NCI-H2081 treated with DMSO at 0.1 percent for 48 hours (cell line): ENCODE measurements at places on chromosomes 4 and X.

DNA sequence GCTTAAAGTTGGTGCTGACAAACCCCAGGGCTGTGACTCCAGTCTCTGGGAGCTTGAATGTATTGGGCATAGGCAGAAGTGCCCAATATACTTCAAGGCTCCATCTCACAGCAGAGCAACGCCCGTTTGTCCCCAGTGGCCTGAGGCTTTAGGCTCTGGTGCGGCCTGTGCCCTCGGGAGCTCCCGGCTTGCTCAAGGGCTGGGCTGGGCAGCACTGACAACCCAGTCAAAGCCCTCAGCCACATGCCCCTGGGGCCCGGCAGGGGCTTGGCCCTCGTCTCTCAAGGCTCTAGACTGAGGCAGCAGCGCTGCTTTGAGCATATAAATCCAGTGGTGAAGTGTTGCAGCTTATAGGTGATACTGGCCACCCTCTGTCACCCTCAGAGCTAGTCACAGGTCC, 203.7 kb downstream of the AFAP1 start:
- DNase-seq, result no peak

DNA sequence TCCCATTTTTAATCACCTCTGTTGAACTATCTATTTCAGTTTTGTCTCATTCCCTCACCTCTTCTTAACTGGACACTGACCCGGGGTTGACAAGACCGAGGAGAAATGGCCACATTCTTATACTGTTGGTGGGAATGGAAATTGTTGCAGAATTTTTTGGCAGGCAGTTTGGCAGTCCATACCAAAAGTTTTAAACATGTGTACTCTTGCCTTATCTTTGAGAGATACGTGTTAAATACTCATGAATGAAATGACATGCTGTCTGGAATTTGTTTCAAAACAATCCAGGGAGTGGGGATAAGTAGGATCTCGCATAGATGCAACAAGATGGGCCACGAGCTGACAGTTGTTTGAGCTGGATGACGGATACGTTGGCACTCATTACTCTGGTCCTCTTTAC, 12.1 kb downstream of the FGFBP1 start:
- DNase-seq, result no peak

DNA sequence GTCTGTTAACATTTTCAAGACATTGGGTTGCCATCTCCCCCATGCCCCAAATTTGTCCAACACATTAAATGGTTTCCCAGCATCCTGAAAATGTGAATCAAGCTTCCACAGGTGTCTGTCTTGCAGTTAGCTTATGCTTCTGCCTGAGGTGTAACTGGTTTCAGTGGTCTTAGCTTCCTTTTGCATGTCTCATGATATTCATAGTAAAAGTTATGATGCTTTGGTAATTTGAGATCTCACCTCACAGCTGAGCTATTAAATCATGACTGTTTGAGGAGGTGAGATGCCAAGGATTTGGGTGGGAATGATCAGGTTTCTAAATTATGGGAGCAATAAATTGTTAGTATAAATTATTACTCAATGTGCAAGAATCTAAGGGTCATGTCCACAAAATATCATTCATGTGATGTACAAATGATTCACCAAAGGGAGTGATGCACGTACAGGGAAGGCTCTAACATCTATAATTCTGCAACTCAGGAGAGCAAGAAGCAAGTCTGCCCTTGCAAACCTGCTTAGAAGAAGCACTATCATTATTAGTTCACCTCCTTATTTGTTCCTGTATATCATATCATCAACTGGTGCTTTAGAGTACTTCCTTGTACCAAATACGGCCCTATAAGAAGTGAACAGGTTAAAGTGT, 17.1 kb upstream of the RAI2 start:
- no peak for DNase-seq

DNA sequence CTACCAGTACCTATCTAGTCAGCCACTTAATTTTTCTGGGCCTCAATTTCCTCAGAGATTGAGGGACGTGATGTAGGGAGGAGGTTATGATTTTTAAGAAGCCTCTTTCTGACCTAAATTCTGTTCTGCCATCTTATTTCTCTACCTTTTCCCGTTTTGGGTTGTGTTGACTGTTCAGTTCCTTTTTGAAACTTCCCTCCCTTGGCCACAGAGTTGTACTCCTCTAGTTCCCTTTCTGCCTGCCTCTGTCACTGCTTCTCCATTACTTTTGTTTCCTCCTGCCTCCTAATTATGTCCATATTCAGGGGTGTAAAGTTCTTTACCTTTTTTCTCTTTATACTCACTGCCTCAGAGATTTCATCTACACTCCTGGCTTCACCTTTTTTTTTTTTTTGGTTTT, 25.4 kb downstream of the CLCN5 start:
- no peak for DNase-seq

DNA sequence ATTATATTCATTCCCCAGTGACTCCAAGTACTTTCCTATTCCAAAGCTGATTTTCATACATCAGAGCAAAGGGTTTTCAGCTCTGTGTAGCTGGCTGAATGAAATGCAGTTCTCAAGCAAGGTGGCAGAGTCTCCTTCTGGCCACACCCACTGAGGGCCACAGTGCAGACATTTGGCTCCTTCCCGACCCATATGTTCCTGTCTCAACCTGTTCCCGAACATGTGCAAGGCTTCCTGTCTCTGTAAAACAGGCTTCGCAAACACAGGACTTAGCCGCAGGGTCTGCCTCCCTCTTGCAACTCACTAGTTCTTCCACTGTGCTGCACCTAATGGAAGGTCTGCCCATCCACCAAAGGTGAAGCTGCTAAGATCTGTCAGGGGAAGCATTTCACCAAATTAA, 249.2 kb downstream of the MID1IP1 start:
- no peak for DNase-seq

DNA sequence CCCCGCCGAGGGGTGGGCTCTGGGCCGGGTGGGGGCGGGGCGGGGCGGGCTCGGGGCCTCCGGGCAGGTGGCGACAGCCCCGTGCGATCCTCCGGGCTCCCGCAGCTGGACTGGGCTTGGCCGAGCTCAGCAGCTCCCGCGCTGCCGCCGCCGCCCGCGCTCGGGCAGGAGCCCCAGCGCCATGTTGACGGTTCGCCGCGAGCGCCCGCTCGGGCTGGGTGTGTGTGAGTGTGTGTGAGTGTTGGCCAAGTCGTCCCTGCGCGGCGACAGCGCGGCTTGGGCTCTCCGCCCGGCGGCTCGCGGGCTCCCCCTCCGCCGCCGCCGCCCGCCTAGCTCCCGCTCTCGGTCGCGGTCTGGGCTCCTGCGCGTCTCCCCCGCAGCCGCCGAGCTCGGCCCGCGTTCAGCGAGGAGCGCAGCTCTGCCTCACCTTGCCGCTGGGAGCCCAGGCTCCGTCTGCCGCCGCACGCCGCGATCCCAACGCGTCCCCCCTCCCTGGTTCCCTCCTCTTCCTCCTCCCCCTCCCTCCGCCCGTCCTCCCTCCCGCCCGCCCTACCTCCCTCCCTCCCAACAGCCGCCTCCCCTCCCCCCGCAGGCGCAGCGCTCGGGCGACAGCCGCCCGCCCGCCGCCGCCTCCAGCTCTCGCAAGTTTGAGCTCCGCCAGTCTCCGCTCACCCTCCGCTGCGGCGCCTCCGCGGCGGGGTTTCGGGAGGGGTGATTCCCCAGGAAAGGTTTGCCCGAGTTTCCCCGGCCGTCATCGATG, at the start of gene BCOR:
TSS of gene BCOR (minus strand) at position 455 of the 760 bp plus-strand sequence. CDS start 20,029 bp downstream, outside the sequence.
- no peak for DNase-seq

DNA sequence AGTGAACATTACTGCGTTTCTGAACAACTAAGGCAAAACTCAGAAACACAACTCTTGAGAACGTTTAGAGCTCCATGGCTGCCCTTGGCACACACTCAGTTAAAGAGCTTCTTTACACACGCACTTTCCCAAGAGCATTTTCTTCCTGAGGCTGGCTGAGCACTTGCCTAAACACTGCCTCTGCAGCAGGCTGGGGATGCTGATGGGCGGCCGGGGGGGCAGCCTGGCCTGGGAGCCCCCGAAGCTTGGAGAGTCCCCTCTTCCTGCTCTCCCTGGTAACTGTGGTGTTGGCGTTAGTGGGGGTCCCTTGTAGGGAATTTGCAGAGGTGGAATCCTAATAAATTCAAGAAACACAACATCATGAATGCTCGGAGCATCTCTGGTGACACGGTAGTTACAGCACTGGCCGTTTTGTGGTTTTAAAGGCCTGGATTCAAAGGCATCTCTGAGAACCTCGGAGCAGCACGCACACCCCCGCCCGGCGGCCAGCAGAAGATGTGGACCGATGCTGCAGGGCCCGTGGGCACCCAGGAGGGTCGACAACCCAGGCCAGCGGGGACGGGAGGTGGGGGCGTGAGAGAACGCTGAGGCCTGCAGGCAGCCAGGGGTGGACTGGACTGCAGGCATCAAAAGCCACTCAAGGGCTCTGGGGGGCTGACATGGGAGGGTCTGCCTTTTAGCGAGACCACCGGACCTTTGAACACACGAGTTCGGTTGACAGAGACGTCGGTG, 45.4 kb downstream of the FGFRL1 start:
- no peak for DNase-seq

DNA sequence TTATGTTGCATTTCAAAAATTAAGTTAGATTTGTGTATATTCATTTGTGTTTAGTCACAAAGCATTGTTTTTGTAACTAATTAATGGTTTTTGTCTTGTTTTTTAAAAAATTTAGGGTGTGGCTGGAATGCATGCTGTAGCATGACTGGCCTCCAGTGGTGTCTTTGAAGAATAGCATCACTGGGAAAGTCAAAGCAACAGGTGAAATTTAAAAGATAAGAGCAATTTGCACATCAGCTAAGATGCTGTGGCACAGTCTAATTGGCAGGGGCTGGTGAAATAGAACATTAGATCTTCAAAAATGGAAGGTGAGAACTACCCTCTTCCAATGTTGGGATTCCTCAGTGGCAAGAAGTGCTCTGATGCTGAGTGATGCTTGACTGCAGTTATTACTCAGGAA, 45.3 kb downstream of the ANK2 start:
- DNase-seq, result no peak

DNA sequence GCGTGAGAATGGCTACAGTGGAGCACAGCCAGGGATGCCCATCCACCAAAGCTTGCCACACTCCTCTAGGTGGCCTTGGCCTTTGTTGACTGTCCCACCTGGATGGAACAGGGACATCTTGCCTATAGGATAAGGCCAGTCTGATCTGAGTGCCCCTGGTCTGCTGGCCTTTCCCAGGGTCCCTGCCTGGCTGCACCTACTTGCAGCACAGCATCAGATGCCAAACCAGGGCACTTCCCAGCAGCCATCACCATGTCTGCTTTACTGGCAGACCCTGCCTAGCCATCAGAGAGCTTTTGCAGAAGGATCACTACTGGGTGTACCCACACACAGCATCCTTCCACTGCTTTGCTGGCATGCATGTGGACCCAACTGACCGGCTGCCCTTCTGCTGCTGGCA, 143.2 kb downstream of the GABRA3 start:
- DNase-seq, result no peak

- no peak for DNase-seq
These were observed 1064.4 kb downstream of the PCDH7 start for GRCh38 chr4:31784558-31784957.

GRCh38 chr4:70992391-70992881, 1.0 kb upstream of the DCK start:
- no peak for DNase-seq

DNA sequence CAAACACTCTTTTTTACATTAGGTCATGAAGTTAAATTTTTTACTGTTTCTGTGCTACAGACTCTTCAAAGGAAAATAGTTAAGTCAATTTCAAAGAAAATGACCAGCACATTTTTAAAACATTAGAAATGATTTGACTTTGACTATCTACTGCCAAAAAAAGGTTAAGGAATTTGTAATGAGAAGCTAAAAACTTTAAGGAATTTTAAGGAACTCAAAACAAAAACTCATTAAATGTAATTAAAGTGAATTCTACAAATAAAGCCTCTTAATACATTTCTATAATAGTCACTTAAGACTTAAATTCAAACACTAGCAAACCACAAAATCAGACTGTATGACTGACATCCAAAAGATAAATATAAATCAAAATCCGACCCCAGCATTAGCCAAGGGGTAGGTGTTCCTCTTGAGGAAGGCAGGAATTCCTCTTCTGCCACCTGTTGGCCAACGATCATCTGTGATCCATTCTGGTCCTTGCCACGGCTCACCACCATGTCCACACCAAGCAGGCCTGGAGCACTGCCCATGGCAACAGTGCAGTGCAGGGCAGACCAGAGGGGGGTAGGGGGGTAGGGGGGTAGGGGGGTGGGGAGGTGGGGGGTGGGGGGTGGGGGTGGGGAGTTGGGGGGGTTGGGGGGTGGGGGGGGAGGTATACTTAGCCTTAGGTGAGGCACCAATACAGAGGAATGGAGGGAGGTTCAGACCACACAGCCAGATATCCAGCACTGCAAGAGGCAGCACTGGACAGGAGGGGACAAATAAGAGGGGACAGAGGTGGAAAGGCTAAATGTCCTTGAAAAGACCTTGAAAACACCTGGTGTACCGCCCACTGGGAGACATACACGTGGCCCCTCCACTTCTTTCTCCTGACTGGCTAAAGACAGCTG, 287.4 kb downstream of the CHIC1 start:
- no peak for DNase-seq

DNA sequence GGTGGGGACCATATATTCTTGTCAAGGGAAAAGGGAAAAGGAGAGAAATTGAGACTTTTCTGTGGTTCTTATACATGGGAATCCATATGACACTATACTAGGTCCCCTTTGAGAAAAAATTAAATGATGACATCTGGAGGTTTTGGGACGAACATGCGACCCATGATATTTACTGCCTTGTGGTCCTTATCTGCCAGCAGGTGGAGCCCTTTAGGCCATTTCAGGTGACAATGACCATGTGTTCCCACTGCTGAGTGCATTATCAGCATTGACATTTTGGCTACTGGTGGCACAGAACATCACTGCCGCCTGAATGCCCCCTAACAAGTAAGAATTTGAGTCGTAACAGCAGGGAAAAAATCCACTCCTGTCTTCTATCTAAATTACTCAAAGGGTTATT, 843.4 kb downstream of the FSTL5 start:
- no peak for DNase-seq

- no peak for DNase-seq
These were observed 314.5 kb downstream of the GPAT3 start for GRCh38 chr4:83850435-83850834.

DNA sequence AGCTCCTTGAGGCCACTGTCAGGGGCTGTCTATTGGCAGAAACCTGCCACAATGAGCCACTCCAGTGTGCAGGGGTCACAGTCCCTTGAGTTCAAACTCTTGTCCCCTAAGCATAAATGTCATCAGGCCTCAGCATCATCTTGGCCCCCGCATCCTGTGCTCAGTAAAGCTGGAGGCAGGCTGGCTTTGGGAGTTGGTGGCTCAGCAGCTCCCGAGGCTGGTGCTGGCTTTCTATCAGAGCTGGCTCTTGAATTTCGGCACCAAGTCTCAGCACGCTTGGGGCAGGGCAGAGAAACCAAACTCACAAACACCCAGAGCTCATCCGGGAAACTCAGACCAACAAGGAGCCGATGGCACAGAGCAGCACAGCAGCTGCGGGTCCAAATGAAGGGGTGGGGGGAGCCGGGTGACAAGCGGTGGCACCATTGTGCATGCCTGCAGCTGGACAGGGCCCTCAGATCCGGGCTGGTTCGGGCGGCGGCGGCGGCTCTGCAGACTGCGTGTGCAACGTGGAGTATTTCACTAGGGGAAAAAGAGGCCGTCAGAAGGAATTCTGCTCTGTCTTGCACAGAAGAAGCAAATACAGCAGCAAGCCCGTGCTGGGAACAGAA, 75.5 kb downstream of the MTMR1 start:
- DNase-seq, result no peak

GRCh38 chr4:178026999-178027398, 584.8 kb upstream of the AGA start:
- DNase-seq, result no peak

GRCh38 chr4:169052594-169052945, 42.5 kb upstream of the CBR4 start:
- no peak for DNase-seq

GRCh38 chr4:2082627-2083026, 23.5 kb downstream of the NAT8L start:
- DNase-seq, result no peak
